GM06990 (cell line): ENCODE measurements at places on chromosomes 2 and 18.
A peak's percentile ranks its signal among the peaks of the same experiment; 100 is the strongest.

- no peak for DNase-seq
These were observed 15.2 kb upstream of the TSPYL6 start for GRCh38 chr2:54271189-54271588.

GRCh38 chr2:186349508-186349907, 136.6 kb upstream of the ZC3H15 start:
- peak; percentile 9 for DNase-seq

DNA sequence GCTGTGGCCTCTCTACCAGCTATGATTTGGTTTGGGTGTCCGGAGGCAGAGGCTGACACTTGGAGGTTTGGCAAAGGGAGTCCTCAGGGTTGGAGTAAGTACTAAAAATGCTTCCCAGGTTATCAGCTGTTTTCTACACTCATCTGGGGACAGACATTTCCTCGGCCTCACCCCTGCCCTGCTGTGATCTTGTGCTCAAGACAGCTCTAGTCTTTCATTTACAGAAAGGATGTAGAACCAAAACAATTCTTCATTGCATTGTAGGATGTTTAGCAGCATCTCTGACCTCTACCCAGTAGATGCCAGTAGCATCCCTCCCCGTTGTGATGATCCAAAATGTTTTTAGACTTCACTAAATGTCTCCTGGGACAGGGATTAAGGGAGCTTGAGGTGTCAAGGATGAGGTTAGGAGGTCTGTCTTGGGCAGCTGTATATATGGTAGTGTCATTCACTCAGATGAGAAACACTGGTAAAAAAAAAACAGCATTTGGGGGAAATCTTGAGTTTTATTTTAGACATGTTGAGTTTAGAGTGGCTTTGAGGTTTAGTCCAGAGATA, 26.6 kb downstream of the CD28 start:
- no peak for DNase-seq

DNA sequence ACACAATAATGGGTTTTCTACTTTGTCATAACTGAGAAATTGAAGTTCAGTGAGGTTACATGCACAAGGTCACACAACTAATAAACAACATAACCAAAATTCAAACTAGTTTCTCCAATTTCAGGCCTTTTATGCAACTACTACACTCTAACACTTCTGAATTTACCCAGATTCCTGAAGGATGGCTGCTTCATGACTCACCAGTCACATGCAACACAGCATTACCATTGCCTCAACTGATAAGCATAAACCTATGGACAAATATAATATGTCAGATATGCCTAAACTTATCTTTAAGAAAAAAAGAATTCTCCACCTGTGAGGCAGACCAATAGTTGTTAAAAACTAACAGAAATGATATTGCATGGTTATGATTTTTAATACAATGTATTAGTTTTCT, 586.5 kb upstream of the SLC8A1 start:
- DNase-seq, result no peak

- DNase-seq, result no peak
These were observed 1.1 kb downstream of the TFCP2L1 start for GRCh38 chr2:121283670-121284462.
